ENCODE measurements at places on chromosomes 6 and 20.

- no peak for DNase-seq
Observed at GRCh38 chr20:13684566-13685222, 46.0 kb upstream of the TASP1 start.

GRCh38 chr6:135810486-135810885 is 41.0 kb upstream of the PDE7B start:
- DNase-seq = no peak

DNA sequence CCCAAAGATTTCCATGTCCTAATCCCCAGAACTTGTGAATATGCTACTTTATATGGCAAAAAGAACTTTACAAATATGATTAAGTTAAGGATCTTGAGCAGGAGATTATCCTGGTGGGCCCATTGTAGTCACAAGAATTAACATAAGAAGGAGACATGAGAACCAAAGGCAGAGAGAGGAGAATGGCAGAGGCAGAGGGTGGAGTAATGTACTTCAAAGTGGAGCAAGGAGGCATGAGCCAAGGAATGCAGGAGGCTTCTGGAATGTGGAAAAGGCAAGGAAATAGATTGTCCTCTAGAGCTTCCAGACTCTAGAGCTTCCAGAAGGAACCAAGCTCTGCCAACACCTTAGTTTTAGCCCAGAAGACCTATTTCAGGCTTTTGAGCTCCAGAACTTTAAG is 147.4 kb downstream of the MOXD1 start:
- DNase-seq = no peak

DNA sequence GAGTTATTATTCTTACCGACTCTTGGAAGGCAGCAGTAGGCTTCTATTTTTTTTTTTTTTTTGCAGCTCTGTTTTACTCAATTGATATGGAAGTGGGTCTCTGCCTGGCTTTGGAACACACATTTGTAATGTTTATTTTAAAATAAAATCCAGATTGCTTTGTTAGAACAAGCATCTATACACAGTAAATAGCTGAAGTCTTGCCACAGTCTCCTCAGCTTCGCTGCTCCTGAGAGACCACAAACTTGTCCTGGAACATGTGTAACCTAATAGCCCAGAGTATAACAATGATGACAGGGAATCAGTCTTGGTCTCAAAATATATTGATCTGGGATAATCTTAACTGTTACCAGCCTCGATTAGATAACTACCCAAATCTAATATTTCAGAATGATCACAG is 299.8 kb upstream of the NOX3 start:
- DNase-seq = no peak

DNA sequence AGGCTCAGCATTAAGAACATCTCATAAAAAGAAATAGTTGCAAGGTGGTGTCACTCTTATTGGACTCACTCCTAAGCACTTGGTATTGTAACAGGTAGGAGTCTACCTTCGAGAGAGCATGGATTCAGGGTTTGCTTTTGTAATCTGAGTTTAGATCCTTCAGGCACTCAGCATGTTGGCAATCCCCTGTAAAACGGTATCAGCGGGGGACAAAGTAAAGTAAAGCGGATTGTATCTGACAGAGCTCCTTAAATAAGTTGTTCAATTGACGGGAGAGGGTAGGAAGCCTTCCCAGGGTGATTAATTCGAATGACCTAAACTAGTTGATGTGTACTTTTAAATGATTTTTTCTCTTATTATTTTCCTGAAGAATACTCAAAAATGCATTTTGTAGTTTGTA is 869.8 kb upstream of the EPHA7 start:
- no peak for DNase-seq

DNA sequence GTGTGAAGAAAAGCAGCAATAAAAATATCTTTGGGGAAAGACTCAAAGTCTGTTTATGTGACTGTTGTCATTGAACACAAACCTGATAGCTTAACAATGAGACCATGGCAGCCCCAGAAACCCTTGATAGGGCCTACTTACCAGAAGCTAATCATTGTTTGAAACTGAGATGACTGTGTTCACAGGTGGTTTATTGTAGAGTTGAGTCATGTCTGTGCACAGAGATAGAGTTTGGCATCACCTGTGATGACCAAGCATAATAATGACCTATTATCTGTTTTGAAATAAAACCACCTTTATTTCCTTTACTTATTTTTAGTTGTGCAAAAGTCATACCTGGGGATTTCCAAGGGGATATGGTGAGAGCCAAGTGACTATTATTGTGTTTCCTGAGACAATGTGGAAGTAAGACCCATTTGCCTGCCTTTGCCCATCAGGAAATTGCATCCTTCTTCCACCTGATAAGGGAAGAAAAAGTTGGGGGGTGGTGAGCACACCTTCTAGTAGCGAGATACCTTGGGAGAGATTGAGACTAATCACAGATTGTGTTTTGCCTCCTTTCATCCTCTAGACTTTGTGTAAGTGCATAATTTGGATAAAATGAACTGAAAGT is 456.9 kb upstream of the JAG1 start:
- DNase-seq = no peak

DNA sequence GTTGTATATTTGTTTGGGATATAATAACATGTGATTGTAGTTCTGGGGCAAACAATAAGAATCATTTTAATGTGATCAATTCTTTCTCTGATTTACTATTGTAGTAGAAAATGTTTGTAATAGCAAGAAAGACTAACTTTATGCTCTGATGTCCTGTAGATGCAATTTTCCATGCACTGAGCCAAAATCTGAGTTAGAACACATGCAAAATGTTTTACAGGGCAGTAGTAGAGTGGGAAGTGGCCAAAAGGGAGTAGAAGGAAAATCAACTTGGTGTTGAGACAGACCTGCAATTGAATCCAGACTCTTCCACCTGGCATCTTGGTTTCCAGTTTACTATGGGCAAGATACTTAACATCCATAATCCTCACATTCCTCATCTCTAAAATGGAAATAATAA is 93.5 kb upstream of the BMP5 start:
- DNase-seq = no peak

- no peak for DNase-seq
Observed at GRCh38 chr6:45838996-45839395, 176.7 kb downstream of the CLIC5 start.

DNA sequence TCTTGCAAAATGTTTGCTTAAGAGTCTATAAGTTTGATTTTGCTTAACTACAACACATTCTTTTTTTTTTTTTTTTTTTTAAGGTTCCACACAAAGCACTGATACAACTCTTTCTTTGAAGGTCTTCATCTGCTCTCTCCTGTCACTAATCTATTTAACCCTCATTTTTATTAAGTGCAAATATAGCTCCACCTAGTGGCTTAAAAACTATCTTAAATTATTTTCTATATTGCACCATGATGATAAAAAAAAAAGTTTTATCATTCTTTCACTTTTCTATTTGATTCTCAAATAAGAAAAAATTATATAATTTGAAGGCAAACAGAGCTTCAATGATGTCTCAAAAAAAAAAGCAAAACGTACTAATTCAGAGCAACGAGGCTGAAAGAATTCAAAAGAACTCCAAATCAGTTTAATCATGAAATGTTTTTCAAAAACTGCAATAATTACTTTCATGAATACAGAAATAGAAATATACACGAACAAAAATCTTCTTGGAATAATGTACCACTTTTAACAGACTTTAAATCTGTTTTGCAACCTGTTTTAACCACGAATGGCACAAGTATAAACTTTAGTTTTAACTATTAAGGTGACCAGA is 12.8 kb downstream of the ESF1 start:
- peak; percentile 20 for DNase-seq

GRCh38 chr20:34525342-34525708 is 9.1 kb downstream of the DYNLRB1 start:
- no peak for DNase-seq

DNA sequence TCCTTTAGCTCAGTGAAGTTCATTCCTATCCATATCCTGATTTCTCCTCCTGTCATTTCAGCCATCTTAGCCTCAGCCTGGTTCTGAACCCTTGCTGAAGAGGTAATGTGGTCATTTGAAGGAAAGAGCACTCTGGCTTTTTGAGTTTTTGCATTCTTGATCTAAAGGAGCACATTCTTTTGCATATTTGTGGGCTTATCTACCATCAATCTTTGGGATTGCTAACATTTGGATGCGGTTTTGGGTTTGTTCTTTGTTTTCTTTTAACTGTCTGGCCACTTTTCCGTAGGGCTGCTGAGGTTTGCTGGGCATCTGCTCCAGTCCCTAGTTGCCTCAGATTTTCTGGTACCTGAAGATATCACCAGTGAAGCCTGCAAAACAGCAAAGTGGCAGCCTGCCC is 238.3 kb downstream of the EPM2A start:
- DNase-seq = no peak

DNA sequence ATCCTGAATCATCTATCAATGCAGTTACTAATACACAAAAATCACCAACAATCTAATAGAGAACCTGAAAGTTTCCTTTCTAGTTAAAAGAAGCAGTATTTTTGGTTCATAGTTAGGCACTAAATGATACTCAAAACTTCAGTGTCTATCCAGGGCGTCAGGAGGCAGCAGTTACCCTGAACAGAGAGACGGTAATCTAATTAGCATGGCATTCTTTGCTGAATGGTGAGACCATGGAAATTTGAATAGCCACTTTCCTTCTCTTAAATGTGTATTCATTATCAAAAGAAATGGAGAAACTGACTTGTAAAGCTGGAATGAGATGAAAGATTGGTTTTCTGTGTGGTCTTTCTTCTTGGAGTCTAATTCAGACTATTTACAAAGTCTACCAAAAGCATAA is 146.6 kb upstream of the BMP5 start:
- DNase-seq = no peak

GRCh38 chr20:24672181-24672880 is 202.9 kb downstream of the SYNDIG1 start:
- DNase-seq = no peak

DNA sequence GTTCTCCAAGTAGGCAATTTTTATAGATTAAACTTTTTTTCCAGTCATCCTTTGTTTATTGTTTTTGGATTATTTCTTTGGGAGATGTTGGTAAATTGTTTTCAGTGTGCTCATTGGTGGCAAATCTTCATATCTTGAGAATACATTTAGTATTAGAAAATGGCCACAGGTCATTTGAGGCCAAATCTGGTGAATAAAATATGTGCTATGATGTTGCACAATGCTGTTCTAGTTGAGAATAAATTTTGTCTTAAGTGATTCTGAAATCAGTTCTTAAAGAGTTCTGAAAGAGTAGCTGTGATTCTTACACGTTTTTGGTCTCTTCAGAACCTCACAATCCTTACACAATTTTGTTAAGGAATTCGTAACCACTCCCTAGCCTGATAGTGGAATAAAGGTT is 20.1 kb downstream of the CDKAL1 start:
- no peak for DNase-seq

- DNase-seq = no peak
Observed at GRCh38 chr6:119241111-119241465, 108.5 kb downstream of the MAN1A1 start.

GRCh38 chr6:38452816-38453660 is 186.7 kb downstream of the BTBD9 start:
- DNase-seq = no peak

GRCh38 chr20:33298391-33298790 is 15.4 kb downstream of the BPIFB1 start:
- DNase-seq = no peak

DNA sequence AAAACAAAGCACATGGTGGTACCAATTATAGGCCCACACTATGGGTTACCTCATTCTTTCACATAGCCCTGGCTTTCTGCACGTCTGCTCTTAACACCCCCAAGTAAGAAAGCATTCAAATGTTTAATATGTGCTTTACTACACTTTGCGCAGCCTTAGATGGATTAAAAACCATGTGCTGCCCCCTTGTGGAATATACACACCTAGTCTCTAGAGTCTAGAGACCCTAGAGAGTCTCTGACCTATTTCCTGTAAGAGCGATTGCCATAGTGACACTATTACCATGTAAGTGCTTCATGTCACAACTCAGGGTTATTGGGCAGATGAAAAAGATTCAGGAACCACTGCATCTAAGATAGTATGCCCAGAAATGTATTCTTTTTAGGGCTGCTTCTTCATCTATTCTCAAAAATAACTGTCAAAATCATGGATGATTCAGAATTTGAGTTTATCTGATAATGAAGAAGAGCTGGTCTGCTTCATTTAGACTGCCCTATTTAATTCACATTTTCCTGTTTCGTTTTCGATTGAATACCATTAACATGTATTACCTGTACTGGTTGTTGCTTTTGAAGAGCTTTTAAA is 186.3 kb downstream of the ADGB start:
- peak; percentile 83 for DNase-seq

- DNase-seq = peak; percentile 62
Observed at GRCh38 chr6:159654483-159655098, 38.5 kb downstream of the SOD2 start.

DNA sequence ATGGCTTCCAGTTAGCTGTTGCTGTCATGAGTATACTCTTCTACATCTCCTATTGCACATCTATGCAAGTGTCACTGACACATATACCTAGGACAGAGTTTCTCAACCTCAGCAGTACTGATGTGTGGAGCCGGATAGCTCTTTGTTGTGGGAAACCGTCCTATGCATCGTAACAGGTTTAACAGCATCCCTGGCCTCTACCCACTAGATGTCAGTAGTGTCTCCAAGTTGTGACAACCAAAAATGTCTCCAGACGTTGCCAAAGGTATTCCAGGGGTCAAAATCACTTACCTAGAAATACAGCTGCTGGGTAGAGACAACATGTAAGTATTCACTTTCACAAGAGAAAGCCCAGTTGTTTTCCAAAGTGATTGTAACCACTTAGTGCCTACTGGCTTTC is 637.6 kb downstream of the RNF144B start:
- DNase-seq = peak; percentile 10

GRCh38 chr6:80226151-80226550 is 119.7 kb downstream of the BCKDHB start:
- DNase-seq = no peak

DNA sequence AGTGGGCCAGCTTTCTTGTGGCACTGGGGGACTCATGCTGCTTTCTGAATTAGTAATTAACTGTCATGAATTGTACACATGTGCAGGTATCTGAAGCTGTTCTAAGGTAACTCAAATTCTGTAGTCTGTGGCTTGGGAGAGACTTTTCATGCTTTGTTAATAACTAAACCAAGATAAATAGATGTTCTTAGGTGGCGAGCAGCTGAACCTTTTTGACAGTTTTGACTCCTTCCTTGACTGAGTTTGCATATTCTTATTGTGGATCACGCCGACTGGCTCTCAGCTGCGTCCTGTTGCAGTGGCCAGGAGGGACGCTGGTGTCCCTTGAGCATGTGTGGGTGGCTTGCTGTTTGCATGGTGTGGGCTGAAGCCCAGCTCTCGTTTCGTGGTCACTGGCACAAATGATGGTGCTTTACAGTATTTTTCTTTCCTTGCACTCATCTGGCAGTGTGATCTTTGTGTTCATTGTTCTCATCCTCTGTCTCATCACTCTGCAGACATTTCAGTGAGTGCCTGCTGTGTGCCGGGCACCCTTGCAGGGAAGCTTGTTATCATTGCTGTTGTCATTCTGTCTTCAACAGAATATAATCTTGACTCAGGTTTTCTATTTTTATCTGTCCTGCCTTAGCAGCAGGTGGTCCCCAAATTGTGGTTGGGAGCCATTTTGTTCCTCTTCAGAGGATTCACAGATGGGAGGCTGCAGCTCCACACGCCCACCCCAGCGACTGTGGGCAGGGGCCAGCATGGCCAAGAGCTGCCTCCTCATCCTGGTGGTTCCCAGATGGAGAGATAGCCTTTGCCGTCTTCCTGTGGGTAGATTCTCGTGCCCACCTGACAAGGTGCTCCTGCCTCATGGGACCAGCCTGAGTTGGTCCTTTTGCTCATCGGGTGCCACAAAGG is 39.6 kb downstream of the DUSP22 start:
- DNase-seq = no peak
